ENCODE measurements at places on chromosomes 1 and 21.

DNA sequence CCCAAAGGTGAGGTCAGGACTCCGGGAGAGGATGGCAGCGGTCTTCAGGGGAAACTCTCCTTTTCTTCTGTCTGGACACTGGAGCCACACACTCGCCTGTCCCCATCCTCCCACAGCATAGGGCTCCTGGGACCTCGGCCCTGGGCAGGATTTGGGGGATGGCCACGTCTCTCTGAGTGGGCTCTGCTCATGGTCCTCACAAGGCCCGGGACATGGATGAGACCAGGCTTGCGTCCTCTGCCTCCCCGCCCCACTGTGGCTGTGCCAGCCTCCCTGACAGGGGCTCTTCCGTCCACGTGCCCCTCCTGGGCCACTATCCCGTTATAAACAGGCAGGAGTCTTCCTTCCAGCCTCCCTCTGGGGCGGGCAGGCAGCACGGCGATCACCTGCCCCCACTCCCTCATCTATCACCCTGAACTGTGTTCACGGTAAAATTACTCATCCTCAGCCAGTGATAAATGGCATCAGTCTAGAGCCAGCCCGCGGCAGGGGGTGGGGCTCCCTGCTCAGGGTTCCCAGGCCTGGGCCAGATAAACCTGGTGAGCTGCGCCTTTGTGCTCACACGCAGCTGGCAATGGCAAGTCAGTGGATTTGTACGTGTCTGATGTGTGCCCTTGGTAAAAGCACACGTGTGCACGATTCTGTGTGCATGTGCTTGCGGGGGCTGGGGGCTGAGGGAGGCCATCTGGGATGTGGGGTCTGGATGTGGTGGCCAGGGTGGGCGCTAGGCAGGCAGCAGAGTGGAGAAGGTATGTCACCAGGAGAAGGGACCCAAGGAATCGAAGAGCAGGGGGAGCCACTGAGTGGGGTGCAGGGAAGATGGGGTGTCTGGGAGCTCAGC lies 12.6 kb upstream of the SAMD11 start:
- DNase-seq = peak; percentile 68

GRCh38 chr1:91501971-91502671 lies 1.5 kb downstream of the CDC7 start:
- DNase-seq = peak; percentile 69

DNA sequence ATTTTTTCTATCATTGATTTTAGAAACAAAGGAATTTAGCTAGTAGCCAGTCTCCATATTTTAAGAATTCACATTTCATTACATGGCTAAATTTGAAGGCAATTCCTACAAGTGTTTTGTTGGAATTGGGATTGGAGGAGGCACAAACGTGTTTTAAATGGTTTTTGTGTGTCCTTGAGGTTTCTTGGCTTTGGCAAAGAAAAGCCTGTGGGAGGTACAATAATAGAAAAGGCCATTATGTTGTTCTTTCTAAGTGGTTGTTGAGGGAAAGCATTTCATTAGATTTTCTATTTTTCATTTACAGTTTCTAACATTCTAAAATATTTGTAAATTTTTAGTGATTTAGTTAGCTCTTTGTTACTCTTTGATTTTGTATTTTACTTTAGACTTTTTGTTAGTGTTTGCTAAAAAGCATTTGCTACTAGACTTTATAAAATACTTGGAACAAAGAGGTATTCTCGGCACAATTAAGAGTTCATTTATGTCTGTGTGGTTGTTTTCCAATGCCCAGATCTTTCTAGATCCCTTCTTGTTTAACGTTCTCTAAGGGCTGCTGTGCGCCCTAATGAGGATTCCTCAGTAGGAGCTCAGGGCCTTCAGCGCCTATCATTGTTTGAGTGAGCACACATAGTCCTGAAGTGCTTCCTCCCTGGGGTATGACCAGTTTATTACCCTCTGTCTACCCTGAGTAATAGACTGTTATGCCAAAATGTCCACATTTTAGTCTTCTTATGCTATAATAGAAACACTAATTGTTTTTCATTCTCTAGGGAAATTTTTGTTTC lies 70.0 kb upstream of the KIAA1614 start:
- DNase-seq = no peak

DNA sequence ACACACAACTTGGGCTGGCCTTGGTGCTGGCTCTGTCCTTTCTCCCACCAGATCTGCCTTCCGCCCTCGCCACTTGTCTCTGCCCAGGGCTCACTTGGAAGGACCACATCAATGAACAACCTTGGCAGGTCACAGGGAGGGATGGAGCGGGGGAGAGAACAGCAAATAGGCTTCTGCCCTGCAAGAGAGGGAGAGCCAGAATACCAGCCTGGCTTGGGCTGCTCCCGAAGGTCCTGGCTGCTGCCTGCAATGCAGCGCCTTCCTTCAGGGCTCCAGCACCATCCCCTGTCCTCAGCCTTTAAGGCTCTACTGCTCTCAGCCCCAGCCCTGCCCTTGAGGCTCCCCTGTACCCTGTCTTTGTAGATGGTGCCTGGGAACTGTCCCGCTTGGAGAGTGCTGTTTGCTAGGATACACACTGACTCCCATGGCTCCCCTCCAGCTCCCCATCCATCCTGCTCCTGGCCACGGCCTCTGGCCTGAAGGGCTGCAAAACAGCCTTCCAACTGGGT lies 43.8 kb downstream of the HIVEP3 start:
- no peak for DNase-seq

- DNase-seq = no peak
These were observed 4.6 kb upstream of the CACYBP start for GRCh38 chr1:174995121-174995520.

DNA sequence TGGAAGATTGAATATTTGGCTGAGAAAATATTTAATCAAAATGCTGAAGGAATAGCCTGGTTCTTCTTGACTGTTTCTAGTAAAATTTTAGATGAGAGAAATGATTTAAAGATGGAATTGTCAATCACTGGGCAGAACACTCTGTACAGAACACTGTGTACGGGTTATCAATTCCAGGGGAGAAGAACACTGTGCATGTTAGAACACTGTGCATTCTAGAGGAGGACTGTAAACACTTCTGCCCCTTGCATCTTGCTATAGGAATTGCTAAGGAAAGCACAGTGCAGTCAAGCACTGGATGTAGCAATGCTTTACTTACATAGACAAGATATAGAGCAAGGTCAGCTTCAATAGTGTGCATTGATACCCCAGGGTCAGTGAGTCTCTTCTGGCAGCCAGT lies 98.7 kb downstream of the RWDD3 start:
- no peak for DNase-seq

DNA sequence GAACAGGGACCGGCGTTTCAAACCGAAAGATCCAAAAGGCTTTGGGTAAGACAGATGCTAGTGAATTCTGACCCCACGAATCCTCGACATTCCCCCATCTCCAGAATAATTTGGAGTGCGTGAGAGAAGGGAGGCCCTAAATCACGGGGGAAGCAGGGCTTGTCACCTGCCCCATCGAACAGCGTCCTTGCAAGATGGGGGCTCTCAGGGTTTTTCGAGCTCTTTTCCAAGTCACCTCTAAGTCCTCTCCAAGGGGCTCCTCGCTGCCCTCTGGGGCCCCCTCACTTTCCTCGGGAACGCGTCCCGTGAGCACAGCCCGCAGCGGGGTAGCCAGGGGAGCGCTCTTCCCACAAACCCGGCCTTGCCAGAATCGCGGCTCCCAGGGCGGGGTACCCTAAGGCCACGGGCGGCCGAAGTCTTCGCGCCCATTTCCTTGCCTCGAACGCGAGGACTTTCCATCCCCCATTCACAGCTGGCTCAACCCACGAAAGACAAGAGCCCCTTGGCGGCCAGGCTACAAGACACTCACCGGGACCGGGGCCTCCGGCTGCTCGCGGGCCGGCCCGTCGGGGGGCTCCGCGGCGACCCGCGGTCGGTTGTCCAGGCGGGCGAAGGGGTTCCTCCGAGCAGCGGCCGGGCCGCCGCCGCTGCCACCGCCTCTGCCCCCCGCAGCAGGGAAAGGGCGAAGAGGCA lies 546 bp downstream of the DONSON start:
- peak; percentile 76 for DNase-seq

DNA sequence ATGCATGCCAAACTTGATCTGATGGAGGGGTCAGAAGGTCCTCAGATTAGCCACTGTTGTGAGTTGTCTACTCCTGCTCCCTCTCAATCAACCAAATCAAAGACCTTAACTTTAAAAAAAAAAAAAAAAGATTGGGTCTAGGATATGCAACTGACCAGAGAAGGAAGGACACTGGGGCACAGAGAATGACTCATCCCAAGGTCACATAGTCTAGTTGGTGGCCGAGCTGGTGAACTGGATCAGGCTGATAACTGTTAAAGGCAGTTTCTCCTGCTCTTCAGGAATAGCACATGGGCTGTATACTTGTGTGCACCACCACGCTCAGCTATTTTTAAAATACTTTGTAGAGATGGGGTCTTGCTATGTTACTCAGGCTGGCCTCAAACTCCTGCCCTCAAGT lies 14.8 kb upstream of the S100A7 start:
- DNase-seq = no peak

DNA sequence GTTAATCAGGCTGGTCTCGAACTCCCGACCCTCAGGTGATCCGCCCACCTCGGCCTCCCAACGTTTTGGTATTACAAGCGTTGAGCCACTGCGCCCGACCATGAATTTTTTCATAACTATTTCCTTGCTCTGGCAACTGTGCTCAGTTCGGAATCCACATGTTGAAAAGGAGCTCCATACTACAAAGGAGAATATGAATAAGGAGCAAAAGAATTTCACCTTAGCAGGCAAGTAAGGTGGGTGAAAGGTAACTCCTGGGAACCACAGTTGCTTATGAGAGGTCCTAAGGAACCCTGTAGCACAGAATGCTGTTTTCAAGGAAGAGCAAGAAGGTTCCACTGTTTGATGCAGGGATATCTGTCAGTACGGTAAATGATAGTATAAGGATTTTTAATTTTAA lies 29.9 kb upstream of the NADK start:
- no peak for DNase-seq

DNA sequence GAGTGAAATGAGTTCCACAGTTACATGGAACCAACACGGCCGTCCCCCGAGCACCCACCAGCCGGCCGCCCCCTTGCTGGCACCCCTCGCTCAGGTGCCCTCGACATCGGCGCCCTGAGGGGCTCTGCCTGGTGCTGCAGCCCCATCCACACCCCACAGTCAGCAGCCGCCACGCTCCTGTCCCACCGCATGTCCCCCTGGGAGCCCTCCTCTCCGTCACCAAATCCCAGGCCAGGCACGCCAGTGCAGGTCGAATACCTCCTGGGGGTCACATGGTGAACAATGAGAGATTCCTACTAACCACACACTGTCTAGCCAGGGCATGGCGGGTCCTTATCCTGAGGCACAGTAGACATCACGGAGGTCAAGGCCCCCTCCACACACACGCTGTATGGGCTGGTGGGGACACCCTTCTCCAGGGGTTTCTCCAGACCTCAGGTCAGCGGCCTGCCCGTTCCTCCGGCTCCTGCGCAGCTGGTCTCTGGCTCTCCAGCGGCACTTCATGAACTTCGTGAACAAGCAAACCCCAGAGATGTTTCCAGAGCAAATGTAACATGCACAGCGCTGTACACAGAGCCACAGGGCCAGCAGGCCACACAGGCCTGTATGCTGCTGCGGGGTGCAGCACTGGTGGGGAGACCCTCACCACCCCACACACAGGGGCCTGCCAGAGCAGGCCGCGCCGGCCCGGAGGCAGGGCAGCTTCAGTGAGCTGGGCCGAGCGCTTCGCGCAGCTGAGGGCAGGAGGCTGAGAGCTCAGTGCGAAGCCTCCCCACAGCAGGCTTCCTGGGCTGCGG lies 21.8 kb downstream of the POFUT2 start:
- DNase-seq = no peak

DNA sequence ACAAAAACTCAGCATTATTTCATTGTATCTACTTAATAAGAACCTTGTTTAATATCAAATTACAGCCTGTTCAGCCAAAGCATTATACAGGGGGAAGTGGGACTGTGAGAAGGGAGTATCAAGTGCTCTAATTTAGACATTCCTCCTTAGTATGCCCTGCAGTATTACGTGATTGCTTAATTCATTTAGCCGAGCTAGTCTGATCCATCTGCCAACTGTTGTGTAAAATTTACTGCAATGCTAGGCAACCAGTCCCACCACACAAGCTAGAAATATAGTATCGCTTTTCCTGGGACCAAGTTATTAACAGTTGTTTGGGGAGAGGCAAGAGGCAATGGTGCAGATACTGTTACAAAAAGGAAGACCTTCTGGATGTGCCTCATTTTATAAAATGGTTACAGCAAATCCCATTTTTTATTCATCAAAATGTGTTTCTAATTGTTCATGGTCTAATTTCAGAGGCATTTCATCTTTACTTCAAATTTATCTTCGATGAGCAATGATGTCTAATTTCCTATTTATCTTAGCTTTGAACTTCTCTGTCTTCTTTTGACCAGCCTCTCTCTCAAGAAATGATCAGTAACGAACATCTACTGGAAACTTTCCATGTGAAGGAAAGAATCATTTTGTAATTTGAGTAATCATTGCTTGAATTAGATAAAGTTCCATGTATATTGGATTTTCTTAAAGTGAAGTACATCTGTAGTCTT lies 283.3 kb downstream of the DUSP10 start:
- no peak for DNase-seq

- DNase-seq = peak; percentile 31
These were observed 7.0 kb upstream of the ABCD3 start for GRCh38 chr1:94411237-94411636.

DNA sequence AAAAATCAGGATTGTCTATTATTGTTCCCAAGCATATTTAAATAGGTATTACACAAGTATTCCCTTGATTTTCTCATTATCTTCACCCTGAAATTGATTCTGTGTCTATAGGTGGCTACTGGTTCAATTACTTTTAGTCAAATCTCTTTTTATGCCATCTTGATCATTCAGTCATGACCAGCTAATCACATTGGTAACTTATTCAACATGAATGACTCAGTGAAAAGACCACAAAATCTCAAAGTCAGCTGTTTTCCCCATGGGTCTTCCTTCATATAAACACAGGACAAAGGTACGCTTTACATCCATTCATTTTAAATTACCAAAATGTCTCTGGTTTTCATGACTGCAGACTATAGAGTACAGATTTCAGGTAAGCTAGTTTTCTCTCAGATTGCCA lies 23.7 kb upstream of the NRIP1 start:
- DNase-seq = no peak

GRCh38 chr1:118366286-118366685 lies 181.3 kb upstream of the SPAG17 start:
- no peak for DNase-seq

- DNase-seq = peak; percentile 59
These were observed 6.1 kb downstream of the GAS5 start for GRCh38 chr1:173861731-173862145.

DNA sequence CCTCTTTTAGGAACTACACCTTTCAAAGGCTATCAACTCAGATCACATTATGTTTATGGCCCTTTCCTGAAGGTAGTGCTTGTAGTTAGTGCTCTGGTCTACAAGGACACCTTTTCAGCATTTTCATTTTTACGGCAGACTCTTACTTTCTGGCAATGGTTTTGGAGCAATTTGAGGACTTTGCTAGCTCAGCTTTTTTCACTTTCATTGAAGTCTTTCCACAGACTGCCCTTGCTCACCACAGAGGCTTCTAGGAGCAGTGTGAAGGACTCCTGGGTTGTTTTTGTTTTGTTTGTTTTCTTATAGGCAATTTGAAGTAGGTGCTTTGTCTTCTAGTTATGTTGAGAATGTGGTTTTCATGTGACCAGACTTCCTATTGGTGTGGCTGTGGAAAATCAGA lies 43.1 kb downstream of the CD55 start:
- no peak for DNase-seq

All from hematopoietic multipotent progenitor cell treated with erythropoietin and hydrocortisone succinate and interleukin-3 and kit ligand, for 4 days (in vitro differentiated cells).